ENCODE measurements at places on chromosomes 4 and X.

GRCh38 chr4:125266901-125267604, 47.7 kb upstream of the FAT4 start:
- DNase-seq, result no peak

GRCh38 chr4:182937268-182938204, 20.4 kb upstream of the DCTD start:
- no peak for DNase-seq

DNA sequence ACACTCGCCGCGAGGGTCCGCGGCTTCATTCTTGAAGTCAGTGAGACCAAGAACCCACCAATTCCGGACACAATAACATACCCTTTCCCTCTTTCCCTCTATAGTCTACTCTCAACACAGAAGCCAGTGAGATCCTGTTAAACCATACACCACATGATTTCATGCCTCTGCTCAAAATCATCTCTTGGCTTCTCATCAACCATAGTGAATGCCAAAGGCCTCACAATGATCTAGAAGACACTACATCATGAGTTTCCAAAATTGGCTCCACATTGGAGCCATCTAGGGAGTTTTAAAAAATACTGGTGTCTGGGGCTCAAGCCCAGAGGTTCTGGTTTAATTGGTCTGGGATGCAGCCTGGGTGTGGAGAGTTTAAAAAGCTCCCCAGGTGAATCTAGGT, 124.5 kb downstream of the EFNB1 start:
- DNase-seq, result no peak

- DNase-seq, result no peak
Measured at GRCh38 chrX:144849141-144849540, 398.2 kb upstream of the SPANXN1 start.

DNA sequence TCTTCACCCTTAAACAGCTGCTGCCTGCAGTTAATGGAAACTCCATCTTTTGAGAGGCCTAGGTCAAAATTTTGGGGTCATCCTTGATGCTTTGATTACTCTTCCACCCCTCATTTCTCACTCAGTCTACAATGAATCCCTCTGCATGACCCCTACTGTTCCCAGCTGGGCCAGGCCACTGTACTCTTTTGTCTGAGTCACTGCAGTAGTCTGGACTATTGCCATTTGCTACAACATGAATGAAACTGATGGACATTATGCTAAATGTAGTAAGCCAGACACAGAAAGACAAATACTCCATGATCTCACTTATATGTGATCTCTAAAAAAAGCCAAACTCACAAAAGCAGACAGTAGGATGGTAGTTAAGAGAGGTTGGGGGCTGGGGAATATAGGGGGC, 28.3 kb downstream of the STK32B start:
- DNase-seq, result no peak

DNA sequence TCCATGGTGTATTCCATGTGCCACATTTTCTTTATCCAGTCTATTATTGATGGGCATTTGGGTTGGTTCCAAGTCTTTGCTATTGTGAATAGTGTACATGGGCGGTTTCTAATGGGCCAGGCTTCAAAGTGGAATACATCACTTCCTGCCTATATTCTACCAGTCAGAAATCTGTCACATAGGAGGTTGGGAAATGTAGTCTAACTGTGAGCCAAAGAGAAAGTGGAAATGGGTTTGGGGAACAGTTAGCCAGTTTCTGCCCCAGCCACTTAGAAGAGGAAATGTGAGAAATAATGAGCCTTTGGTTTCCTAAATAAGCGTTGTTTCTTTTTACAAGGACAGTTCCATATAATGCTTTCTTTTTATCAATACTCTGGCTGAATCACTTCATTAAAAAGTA, 85.1 kb upstream of the AP1S2 start:
- DNase-seq, result no peak

DNA sequence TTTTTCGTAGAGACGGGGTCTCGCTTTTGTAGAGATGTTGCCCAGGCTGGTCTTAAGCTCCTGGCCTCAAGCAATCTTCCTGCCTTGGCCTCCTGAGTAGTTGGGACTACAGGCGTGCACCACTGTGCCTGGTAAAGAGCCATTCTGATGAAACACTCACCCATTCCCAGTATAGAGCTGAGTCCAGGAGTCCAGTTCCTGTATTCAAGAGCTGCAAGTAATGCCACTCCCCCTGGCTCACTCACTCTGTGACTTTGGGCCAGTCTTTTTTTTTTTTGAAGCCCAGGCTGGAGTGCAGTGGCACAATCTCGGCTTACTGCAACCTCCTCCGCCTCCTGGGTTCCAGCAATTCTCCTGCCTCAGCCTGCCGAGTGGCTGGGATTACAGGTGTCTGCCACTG, 3.5 kb downstream of the CCDC22 start:
- no peak for DNase-seq

DNA sequence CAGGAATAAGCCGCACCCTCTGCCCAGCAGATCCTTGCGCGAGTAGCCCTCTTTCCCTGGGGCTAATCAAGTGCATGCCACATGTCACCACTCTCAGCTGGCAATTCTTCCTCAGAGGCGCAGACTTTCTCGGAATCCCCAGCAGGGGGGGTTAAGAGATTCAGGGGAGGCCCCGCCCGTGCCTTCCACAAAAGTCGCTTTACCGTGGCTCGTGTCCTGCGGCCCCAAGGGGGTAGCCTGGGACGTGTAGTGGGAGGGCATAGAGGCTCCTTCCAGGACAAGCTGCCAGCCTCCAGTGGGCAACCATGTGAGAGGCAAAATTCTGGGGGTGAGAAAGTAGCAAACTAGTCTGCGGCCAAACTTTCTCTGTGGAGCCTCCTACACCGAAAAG, 652 bp downstream of the SRPX start:
- no peak for DNase-seq

All from 8988T (cell line).